ENCODE measurements at places on chromosomes 1 and 21.

GRCh38 chr1:245118066-245118465 is 36.7 kb upstream of the KIF26B start:
- DNase-seq, result no peak

DNA sequence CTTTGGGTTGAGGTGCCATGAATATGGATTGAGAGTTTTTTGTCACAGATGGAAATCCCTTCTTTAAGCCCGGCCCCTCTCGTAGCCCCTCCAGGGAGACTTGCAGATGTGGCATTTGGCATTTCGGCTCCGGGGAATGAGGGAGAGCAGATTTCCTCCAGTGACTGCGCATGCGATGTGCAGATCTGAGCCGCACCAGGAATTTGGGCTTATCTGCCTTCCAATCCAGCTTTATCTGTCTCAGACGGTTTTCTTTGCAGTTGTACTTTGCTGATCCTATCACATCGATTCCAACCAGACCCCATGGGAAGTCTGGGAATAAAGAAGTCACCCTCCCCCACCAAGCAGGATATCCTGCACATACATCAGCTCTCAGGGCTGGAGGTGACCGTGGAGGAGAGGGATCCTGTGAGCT is 11.7 kb downstream of the KIF26B start:
- peak; percentile 8 for DNase-seq

- no peak for DNase-seq
Measured at GRCh38 chr21:44722731-44723130, 11.4 kb upstream of the TSPEAR start.

- no peak for DNase-seq
Measured at GRCh38 chr1:41383094-41383852, 22.0 kb downstream of the FOXO6 start.

GRCh38 chr1:201217851-201218250 is 27.2 kb downstream of the IGFN1 start:
- DNase-seq, result no peak

DNA sequence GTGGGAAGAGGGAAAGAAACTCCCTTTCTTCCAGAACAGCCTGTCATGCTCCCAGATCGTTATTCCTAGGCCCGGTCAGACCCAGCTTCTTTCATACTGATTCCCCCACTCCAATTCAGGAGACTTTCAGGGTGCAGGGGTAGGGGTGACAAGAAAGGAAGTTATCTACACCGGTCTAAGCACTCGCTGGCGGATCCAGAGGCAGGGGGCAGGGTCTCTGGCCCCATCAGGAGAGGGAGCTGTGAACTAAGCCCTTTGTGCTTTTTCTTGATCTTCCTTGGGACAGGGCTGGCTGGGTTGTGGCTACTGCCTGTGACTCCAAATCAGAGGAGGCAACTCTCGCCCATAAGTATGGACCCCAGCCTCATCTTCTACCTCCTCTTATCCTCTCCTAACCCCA is 44.3 kb downstream of the NEK2 start:
- DNase-seq, result no peak

- DNase-seq, result no peak
Measured at GRCh38 chr1:182051938-182052337, 9.6 kb downstream of the ZNF648 start.

DNA sequence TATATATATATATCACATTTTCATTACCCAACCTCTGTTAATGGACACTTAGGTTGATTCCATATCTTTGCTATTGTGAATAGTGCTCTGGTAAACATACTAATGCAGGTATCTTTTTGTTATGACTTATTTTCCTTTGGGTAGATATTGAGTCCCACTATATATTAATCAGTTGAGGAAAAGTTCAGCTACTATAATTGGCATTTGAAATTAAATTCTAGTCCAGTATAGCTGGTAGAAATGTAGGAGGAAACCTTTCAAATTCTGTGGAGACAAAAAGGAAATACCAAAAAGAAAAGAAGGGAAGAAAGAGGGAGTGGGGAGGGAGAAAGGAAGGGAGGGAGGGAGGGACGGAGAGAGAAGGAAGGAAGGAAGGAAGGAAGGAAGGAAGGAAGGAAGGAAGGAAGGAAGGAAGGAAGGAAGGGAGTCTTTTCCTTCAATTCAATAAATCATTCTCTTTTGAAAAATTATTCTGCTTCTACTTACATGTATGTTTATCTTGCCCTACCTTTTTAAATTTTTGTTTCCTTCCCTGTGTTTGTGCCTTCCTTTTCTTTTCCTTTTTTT is 311.9 kb downstream of the TPR start:
- no peak for DNase-seq

DNA sequence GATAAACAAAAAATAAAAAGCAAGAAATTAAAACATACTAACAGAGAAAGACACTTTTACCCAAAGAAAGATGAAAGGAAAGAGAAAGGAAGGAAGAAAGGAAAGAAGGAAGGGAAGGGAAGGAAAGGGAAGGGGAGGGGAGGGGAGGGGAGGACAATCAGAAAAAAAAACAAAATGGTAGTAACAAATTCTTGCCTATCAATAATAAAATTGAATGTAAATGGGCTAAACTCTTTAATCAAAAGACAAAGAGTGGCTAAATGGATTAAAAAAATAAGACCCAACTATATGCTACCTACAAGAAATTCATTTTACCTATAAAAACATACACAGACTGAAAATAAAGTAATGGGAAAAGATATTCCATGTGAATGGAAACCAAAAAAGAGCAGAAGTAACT is 372.9 kb upstream of the NFIA start:
- no peak for DNase-seq

- no peak for DNase-seq
Measured at GRCh38 chr1:154743526-154744036, 126.5 kb downstream of the KCNN3 start.

GRCh38 chr1:221573756-221574155 is 168.1 kb downstream of the DUSP10 start:
- no peak for DNase-seq

DNA sequence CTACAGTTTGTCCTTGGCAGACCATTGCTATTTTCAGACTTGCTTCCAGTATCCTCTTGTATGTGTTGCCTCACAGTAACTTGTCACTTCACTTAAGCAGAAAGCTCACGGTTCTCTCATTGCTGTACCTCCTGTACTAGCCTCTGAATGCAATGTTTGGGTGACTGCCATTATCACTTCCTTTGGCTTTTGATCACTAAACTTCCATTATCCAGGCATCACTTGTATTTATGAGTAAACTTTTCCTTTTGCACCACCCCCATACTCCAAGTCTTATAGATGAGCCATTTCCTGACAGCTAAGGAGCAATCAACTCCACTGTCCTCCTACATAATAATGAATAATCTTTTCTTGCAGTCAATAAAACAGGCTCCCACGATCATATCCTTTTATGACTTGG is 255.3 kb downstream of the PDE4B start:
- no peak for DNase-seq

GRCh38 chr1:39957299-39958015 is 2.5 kb downstream of the MFSD2A start:
- DNase-seq, result no peak

DNA sequence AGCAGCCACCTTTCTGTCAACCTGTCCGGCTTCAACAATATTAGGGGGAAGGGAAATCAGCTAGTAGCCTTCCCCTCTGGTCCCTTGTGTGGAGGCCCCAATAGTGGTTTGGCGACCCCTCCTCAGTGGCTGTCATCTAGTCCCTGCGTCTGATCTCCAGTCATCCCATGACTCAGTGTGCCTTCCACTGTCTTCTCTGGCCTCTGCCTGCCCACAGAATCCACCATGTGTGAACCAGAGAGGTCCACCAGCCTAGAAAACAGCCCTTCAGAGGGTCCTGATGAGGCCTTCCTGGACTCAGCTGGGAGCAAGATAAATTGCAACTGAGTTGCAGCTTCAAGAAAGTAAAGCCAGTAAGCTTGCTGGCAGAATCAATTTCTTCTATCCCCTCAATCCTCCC is 3.8 kb upstream of the ATXN7L2 start:
- no peak for DNase-seq

DNA sequence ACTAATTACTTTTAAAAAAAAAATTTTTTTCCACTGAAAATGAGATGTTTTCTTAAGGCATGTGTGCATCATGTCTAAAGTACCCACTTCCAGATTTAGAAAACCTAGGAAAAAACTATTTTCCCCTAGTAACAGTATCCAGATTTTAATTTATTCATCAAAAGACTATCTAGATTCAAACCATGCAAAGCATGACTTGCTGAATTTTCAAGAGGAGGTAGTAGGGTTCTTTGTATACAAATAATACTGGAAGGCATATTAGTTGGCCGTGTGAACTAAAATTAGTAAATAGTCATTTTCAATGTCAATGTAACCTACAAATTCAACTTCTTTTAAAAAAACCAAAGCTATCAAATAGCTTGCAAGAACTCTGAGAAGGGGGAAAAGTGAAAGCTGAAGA is 189.5 kb downstream of the CLEC20A start:
- DNase-seq, result no peak

GRCh38 chr1:77424236-77424635 is 142.4 kb downstream of the AK5 start:
- DNase-seq, result no peak

DNA sequence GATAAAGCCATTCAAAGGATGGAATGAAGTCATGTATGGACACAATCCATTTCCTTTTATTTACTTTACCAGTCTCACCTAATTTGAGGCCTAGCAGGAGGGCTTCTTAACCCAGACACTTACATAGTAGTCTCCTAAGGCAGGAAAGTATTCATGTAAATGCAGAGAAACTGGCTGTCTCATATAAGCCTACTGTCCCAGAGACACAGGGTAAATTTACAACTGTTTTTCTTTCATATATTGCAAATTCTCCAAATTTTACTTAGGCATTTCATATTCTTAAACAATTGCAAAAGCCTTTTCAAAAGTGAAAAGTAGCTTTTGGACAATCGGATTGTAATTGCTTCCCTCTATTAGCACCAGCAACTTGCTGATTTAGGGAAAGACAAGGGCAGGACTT is 29.9 kb downstream of the SPAG17 start:
- no peak for DNase-seq

DNA sequence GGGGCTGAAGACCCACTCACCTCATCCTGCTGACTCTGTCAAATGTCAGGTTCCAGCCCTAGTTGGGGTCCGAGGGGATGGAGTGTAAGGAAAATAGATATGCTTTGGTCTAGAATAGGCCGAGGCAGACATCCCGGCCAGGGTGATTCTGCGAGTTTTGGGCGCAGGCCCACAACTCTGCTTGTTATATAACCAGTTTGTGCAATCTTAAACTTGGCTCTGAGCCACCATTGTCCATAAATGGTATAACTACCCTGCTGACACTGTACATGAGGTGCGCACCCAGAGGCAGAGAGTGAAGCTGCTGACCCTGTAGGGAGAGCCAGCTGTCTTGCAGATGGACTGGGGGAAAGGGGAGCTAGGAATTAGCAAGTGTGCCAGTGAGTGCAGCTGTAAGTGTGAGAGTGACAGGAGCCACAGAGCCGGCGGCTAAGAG is 1388.8 kb downstream of the AMY1C start:
- no peak for DNase-seq

GRCh38 chr1:226867461-226868054 is 2.9 kb upstream of the PSEN2 start:
- DNase-seq, result no peak
